ENCODE measurements at places on chromosomes 2 and 18.

DNA sequence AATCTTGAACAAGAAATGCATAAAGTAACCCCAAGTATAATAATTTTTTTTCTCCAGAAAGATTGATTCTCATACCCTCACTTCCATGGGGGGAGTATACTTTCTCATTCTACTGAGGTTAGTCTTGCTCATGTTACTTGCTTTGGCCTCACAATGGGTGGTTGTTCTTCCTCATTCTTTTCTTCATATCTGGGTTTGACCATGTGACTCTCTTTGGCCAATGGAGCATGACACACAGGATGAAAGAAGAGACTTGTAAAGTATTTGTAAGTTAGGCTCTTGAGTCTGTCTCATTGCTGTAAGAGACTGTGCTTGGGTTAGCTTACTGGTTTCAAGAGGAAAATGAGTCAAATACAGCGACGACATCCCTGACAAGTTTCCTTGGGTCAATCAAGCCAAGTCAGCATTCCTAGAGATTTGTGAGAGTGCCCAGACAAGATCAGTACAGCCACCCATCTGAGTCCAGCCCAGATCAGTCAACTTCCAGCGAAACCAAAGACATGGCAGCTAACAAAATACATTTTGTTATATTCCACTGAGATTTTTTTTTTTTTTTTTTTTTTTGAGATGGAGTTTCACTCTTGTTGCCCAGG lies 970.2 kb downstream of the BCL11A start:
- no peak for DNase-seq

DNA sequence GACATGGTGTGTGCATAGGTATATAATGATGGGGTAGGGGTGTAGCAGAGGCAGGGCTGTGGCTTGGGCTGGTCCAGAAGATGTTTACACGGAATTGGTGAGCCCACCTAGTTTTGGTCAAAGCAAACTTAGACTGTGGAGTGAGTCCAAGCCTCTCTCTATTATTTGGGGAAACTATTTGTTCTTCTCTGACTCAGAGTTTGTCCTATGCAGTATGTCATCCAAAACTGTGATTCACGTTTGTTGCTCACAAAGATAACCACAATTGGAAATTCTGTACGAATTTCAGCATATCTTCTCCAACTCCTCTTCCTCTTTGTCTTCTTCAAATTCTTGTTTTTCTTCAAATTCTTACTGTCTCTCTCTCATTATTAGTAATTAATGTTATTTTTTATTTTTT lies 292.9 kb downstream of the XIRP2 start:
- DNase-seq = no peak

DNA sequence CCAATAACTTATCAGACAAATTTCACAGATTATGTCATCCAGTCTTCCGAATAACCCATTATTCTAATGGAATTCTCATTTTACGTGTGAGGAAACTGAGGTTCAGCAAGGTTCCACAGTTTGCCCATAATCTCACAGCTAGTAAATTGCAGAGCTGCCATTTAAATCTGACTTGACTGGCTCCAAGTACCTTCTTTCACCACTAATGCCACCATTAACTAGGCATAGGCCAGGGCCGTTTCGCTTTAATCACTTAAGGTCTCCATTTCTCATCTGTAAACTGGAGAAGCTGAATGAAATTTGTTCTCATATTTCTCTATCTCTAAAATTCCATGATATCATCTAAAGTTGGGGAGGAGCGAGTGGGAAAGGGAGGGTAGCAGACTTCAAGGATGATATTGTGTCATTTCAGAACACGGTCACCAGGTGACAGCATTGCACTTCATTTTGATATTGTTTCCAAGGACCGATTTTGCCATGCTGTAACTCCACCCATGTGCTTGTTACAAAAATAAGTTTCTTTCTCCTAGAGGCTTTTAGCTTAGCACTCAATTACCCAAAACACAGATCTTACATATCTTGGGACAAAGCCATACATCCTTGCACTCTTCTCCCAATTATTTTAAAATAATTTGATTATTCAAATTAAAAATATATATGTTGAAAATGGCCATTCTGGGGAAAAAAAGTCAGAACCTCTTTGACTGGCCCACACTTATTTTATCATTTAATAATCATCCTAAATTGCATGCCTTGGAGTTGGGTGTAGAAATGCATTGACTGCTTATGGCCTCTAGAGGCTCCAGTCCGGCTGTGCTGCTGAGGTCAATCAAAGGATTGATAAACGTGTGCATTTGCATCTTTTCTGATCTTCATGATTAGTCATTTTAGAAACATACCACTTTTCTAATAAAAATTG lies 123.8 kb downstream of the AKAIN1 start:
- DNase-seq = no peak

DNA sequence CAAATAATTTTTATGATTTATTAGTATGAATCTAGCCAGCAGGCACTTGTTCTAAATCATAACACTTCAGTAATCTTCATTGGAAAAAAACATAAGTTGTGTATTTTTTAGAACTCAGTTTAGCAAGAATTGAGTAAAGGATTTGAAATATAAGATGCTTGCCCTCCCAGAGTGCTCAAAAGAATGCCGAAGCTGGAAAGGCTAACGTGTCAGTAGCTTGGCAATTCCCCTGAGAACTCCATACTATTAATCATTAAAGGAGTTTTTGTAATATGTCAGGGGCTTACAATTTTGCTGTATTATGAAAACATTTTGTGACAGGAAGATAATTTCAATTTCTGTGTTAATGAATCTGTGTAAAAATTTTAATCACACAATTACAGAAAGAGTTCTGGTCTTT lies 122.7 kb downstream of the GULP1 start:
- no peak for DNase-seq

- no peak for DNase-seq
Measured at GRCh38 chr2:18566145-18566769, 5.8 kb upstream of the RDH14 start.

- DNase-seq = no peak
Measured at GRCh38 chr2:171325886-171326585, 107.8 kb downstream of the METTL8 start.

GRCh38 chr2:126429103-126429502 lies 226.9 kb upstream of the GYPC start:
- no peak for DNase-seq

- DNase-seq = no peak
Measured at GRCh38 chr2:62774555-62775366, 69.2 kb downstream of the EHBP1 start.

- DNase-seq = no peak
Measured at GRCh38 chr2:73252238-73253027, 18.3 kb downstream of the CCT7 start.

DNA sequence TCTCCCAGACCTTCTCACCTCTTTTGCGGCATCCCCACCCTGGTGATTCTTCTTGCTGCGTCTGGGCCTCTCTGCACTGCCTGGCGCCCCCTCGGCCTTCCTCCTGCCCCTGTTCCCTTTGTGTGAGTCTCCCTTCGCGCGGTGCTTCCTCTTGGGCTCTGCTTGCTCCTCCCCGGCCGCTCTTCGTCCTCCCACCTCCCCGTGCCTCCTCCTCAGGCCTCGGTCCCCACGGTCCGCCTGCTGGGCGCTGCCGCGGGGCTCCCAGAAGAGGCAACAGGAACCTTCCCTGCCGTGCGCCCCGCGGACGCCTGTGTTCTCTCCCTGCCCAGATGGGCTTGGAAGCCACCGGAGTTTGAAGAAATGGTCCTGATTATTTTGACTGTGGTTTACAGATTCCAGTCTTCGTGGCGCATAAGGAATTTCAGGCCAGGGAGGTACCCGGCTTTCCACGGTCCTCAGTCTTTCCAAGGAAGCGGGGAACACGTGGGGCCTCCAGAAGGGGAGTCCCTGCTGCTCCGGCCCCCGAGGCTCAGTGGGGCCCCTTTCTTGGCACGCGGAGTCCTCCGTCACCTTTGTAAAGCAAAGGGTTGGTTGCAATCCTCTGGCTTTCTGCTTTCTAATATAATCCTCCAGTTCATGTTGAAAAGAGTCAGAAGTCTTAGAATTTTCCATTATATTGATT lies 13.1 kb downstream of the RNU2-63P start:
- no peak for DNase-seq

GRCh38 chr18:7272311-7273049 lies 41.6 kb downstream of the LRRC30 start:
- no peak for DNase-seq

DNA sequence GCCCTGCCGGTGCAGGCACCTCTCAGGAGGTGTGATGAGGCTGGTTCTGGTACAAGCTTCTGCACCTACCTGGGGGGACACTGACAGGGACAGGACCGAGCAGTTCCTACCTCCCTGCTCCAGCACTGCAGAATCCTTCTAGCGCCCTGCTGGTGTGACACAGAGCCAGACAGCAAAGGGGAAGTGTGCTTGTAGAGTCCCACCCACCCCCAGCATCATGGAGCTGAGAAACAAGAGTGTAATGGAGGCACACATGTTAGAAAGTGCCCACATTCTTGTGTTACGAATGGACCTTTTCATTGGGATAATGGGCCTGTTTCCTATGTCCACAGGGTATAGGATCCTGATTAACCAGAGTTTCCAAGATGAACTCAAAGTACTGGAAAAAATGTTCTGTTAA lies 38.3 kb downstream of the OXER1 start:
- no peak for DNase-seq

All from esophagus squamous epithelium (tissue), 5 donors.